ENCODE measurements at places on chromosomes 12 and 14.
A peak's percentile ranks its signal among the peaks of the same experiment; 100 is the strongest.

GRCh38 chr12:106867651-106868050 lies 88.1 kb upstream of the TMEM263 start:
- no peak for DNase-seq

DNA sequence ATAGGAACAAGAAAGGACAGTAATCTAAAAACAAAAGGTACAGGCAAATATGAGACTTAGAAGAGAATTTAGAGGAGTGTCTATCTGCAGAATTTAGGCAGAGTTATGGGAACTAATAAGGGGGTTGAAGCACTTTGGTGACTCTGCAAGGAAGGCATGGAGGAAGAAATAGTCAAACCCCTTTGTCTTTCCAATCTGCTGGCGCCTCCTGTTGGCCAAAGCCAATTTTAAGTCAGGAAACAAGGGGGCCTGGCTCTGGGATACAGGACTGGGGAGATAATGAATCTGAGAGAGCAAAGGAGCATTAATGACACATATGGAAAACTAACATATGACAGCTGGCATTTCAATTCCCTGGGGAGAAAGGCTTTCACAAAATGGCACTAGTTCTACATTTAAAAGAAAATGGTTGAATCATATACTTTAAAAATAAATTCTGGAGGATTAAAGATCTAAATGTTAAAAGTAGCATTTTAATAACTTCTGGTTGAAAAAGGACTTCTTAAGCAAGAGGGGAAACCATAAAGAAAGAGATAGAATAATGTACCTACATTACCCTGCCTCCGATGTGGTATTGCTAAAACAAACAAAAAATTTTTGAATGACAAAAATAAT lies 48.5 kb upstream of the CSRP2 start:
- DNase-seq = no peak

DNA sequence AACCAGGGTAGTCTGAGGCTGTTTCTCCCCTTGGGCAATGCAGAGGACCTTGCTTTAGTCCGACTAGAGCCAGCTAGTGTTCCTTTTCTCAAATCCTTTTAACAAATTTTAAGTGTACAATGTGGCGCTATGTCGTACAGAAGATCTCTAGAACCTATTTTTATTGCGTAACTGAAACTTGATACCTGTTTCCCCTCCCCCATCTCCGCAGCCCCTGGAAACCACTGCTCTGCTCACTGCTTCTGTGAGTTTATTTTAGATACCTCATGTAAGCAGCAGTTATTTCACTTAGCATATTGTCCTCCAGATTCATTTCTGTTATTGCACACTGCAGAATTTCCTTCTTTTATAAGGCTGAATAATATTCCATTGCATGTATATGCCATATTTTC lies 1092.3 kb downstream of the AACS start:
- DNase-seq = no peak

- DNase-seq = no peak
Measured at GRCh38 chr12:87117526-87117925, 861.3 kb upstream of the MGAT4C start.

- DNase-seq = no peak
Measured at GRCh38 chr12:52165096-52165855, 26.5 kb downstream of the KRT80 start.

GRCh38 chr12:89101440-89101839 lies 250.9 kb downstream of the DUSP6 start:
- DNase-seq = no peak

DNA sequence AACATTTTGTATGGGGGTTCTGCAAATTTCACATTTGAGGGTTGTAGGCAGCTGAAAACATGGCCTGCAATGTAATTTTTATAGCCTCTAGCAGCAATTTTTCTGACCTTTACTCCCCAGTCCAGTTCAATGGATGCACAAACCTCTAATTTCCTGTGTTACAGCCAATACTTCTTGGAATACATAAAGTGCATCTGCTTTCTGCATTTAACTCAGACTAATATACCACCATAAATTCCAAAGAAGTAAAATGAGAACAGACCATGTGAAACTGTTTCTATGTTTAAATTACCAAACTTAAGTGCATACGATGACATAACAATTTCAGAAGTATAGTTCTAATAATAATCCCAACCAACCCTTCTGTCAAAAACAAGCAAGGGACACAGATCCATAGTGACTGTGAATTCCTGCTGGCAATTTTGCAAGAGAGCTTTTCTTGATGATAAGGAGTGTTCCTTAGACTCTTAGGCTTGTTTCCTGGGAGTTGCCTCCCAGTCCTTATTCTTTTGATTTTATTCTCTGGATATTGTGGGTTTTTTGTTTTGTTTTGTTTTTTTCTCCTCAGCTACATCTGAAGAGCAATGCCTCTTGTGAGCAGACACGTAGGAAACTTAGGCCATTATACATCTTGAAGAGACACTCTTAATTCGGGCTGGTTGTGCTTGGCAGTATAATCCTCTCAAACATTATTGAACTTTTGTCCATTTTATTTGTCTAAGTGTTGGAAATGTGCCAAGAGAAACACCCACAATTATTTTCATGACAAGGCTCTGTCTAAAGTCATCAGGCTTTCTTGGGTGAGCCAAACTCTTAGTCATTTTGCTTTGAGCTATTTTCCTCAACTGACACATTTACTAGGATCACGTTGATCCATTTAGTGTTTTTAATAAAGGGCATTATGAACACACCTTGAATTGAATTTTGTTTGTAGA lies 51.3 kb upstream of the RERGL start:
- no peak for DNase-seq

GRCh38 chr12:33703221-33703620 lies 263.6 kb upstream of the SYT10 start:
- no peak for DNase-seq

- no peak for DNase-seq
Measured at GRCh38 chr14:35331605-35332516, 39.7 kb downstream of the PSMA6 start.

- no peak for DNase-seq
Measured at GRCh38 chr12:91703491-91704283, 442.0 kb downstream of the BTG1 start.

DNA sequence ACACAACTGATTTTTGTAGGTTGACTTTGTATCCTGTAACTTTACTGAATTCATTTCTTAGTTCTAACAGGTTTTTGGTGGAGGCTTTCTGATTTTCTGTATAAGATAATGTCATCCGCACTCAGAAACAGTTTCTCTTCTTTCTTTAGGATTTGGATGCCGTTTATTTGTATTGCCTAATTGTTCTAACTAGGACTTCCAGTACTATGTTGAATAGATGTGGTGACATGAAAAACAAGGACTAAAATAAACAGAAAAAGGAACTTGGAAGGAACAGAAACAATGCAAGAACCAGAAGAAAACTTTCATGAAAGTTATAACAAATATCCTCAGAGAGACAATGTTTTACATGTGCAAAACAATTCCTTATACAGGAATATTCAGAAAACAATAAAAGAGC lies 100.3 kb downstream of the GTF2A1 start:
- peak; percentile 9 for DNase-seq

DNA sequence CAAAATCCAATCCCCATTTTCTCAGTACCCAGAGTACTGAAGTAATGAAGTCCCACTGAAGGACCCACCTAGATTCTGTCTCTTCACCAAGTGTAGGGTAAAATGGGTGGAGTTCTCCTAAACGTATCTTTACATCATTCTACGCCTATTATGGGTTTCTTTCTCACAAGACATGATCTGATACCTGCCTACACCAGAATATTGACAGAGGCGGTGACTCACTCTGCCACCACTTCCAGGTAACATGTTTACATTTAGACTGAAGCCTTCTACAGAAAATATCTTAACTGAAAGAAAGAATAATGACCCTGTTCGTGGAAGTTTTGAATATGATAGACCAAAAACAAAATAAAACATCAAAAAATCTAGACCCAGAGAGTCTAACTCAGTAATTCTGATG lies 89.8 kb downstream of the BTG1 start:
- DNase-seq = no peak

GRCh38 chr12:2754208-2754607 lies 40.6 kb upstream of the FKBP4 start:
- no peak for DNase-seq
